Stimulated activated CD4-positive, alpha-beta T cell treated with anti-CD3 and anti-CD28 coated beads, Interleukin-15, amount 100 ng/mL, for 24 hours (primary cell): ENCODE measurements at places on chromosomes 2 and 18.

- no peak for DNase-seq
These were observed 62.7 kb downstream of the CDCA7 start for GRCh38 chr2:173417341-173417740.

GRCh38 chr2:174967691-174968260, 37.4 kb downstream of the CHN1 start:
- no peak for DNase-seq

DNA sequence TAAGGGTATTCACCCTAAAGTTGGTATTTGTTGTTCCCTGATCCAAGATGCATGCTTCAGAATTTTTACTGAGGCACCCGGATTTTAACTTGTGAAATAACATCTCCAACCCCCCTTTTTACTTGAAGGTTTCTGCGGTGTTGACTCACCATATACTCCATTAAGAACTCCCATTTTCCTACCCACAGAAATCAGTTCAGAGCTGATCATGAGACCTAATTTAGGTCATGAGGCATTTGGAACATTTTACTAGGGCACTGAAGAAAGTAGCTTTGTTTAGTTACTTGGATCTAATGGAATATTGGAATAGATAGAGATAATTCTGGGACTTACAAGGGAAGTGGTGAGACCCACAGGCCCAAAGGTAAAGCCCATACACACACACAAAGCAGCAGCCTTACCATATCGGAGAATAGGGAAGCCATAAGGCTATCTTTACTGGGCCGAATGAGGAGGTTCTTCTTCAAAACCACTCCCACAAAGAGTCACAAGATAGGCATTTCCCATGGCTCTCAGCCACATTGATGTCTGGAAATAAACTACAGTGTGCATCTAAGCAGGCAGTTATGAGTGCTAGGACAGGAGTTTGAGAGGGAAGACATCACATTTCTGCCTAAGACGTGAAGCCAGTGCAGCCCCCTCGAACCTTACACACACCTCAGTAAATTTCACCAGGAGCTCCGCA, 681.0 kb upstream of the LRRTM4 start:
- no peak for DNase-seq

DNA sequence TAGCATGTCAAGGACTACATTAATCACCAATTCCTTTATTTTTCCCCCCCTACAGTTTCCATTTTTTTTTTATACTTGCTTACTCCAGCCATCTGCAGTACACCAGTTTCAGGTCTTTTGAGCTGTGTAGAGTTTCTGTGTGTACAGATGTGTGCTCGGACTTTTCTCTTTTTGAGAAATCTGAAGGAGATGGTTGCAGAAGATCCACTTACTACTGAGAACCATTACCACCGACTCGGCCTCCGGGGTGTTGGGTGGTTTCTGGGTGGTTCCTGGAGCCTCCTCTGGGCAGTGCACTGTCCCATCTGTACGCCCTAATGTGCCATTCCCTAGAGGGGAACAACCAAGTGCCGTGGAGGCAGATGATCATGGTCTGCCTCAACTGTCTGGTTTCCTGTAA, 15.4 kb upstream of the LYPD6B start:
- DNase-seq = no peak

DNA sequence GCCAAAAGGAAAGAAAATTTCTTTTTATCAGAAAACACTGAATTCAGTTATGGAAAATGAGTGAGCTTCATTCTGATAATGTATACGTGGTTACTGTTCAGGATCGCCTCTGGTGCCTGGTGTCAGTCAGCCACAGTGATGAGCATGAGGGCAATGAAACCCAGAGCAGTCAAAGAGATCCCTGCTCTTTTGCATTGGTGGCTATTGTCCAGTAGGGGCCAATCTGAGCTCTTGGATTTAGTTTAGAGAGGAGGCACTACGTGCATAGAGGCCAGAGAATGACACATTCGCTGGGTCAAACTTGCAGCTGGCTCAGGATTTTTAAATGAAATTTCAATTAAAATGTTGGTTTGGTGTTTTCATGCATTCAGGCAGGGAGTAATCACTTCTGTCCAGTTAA, 522.9 kb downstream of the TMEM182 start:
- no peak for DNase-seq

GRCh38 chr2:172339371-172340010, 87.9 kb upstream of the ITGA6 start:
- peak; percentile 5 for DNase-seq

- no peak for DNase-seq
These were observed 30.3 kb downstream of the COLEC11 start for GRCh38 chr2:3625186-3625585.
